ENCODE measurements at places on chromosomes 6 and 20.

GRCh38 chr6:28943557-28944411 lies 20.0 kb upstream of the TRIM27 start:
- DNase-seq: peak; percentile 88

- DNase-seq: peak; percentile 75
Observed at GRCh38 chr20:698276-698675, 22.7 kb upstream of the SCRT2 start.

DNA sequence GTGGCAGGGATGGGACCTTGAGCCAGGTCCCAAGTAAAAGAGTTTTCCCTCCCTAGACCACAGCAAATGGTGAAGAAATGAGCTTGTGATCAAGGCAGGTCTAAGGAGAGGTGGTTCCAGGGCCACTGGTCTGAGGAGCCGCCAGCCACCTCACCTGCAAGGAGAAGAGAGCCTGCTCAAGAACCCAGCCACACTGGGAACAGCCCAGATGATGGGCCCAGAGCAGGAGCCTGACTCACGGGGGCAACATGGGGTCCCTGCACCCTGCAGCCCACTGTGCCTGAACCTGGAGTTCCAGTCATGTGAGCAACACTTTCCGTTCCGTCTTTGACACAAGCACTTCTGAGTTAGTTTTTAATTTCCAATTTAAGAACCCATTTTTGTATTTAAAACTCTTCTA lies 204.5 kb upstream of the CDH4 start:
- no peak for DNase-seq

DNA sequence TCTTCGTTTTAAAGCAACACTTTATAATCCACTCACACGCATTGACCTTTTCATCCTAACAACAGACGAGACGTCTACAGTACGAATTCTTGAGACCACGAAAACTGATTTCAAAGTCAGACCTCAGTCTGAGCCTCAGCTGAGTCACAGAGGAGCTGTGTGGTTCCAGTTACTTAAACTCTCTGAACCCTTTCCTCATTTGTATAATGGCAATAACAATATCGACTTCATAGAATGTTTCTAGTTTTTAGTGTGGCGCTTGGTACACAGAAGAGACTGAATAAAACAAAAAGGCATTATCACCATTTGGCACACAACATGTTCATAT lies 236.9 kb downstream of the ATXN1 start:
- DNase-seq: no peak

DNA sequence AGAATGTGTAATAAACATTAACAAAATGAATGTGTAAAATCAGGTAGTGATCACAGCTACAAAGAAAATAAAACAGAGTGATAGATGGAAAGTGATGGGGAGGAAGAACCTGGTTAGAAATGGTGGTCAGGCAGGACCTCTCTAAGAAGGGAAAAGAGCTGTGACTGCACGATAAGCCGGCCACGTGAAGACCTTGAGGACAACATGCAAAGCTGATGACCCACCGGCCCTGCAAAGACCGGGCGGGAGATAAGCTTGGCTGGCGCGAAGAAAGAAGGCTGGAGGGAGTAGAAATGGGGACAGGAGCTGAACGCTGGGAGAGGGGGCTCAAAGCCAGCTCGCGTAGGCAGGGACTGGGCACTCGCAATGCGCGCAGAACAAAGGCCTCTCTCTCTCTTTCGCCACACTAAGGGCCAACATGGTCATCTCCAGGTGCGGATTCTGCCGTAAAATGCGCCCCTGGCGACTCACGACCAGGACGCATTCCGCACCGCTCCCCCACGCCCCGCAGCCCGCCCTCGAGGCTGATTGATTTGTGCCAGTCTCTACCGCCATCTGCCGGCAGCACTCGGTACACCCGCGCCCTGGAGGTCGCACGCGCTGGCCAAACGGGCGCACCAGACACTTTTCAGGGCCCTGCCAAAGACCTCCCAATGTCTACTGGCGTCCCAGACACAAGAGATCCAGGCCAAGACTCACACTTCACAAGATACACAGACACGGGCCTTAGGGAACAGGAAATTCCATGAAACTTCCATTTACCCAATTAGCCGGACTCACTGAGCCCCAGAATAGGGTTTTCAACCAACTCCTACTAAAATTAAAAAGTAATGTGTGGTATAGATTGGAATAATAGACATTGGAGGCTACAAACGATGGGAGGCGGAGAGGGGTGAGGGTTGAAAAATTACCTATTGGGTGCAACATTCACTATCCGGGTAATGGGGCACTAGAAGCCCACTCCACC lies 9.4 kb downstream of the DEFB132 start:
- DNase-seq: peak; percentile 88

DNA sequence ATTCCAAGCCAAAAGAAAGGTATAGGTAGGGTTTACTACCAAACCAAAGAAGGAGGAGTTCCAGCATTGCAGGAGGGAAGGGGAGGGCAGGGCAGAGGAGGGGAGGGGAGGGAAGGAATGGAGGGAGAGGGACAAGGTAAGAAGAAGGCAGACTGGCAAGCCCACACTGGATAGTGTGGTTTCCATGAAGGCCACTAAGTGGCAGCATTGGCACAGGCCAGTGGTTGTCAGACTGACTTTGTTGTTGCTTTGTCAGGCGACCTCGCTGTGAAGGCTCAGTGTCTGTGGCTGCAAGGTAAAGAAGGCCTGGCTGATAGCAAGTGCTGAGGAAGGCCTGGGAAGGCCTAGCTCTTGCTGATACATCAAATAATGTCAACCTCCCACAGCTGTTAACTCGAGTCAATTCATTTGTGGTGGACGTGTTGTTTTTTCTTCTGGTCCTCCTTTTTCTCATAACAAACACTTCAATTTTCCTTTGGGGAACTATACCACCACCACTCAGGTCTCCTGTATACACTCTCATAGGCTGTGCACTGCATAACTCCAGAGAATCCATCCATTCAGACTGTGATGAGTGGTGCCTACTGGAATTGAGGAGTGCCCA lies 7.7 kb upstream of the ZNF334 start:
- DNase-seq: peak; percentile 34

DNA sequence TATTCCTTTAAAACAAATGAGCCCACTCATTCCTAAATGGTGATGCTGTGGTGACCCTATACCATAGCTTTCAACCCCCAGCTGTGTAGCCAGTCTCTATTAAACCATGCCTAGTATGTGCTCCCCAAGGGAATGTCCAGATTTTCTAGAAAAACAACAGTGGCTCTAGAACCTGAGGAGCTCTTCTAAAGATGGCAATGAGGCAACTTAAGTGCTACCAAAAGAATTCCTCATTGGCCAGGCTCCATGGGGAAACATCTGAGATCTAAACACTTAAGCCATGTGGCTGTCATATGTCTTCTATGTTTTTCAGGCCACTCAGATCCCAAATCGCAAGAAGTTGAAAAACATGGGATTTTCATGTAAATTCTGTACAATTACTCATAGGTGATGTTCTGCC lies 191.0 kb downstream of the TPBG start:
- DNase-seq: no peak
